ENCODE measurements at places on chromosomes 1 and 21.

DNA sequence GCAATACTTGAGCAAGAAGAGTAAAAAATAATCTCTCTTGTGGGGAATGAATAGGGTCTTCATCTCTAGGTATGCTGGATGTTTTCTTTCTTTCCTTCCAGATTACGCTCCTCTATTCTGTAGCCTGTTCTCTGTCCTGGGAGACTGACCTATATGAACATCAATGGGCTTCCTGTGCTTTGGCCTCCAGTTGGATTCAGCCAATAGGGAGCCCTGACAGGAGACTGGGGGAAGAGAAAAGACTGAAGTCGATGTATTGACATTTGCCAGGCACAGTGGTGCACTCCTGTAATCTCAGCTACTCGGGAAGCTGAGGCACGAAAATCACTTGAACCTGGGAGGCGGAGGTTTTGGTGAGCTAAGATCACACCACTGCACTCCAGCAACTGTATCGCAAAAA lies 17.6 kb downstream of the SEMA6C start:
- DNase-seq: no peak

DNA sequence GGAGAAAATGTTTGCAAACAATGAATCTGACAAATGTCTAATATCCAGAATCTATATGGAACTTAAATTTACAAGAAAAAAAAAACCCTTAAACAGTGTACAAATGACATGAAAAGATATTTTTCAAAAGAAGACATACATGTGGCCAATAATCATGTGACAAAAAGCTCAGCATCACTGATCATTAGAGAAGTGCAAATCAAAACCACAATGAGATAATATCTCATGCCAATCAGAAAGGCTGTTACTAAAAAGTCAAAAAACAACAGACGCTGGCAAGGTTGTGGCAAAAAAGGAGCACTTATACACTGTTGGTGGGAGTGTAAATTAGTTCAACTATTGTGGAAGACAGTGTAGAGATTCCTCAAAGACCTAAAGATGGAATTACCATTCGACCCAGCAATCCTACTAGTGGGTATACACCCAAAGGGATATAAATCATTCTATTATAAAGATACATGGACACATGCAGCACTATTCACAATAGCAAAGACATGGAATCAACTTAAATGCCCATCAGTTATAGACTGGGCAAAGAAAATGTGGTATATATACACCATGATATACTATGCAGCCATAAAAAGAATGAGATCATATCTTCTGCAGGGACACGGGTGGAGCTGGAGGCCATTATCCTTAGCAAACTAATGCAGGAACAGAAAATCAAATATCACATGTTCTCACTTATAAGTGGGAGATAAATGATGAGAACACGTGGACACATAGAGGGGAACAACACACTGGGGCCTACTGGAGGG lies 123.2 kb downstream of the PTPRC start:
- DNase-seq: no peak

- DNase-seq: peak; percentile 97
These were observed at the start of gene GALE for GRCh38 chr1:23800400-23801337. Gene GALE (minus strand): TSS chr1:23800754. CDS start chr1:23799007, 1,747 bp downstream.

GRCh38 chr1:34824817-34825454 lies 32.1 kb downstream of the GJA4 start:
- no peak for DNase-seq

DNA sequence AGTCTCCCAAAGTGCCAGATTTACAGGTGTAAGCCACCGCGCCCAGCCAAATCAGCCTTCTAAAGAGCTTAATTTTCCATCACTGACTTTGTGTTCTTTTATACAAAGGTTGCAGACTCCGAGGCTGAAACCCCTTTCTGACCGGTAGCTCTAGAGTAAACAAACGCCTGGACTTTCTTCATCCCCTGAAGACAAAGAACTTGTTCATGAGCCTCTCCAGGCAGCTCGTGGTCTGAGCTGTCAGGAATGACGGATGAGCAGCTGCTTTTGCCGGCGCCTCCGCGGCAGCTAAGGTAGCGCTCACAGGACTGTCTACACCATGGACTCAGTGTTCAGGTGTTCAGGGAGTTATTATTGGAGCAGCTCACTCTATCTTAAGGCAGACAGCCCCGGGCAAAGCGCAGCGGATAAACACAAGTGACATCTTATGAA lies 128.5 kb upstream of the ERRFI1 start:
- DNase-seq: peak; percentile 83

All from RWPE2 (cell line).